Tibial artery (tissue), 4 donors: ENCODE measurements at places on chromosomes 5 and 9.

GRCh38 chr5:156356238-156356637, 29.3 kb downstream of the SGCD start:
- no peaks in the 10 kb centered on the region for H3K27me3 ChIP-seq
- H3K36me3 ChIP-seq, result no peaks in the 10 kb centered on the region
- no peak for DNase-seq
- H3K4me1 ChIP-seq, result no peaks in the 10 kb centered on the region
- no peak overlapping the region for H3K27ac ChIP-seq

DNA sequence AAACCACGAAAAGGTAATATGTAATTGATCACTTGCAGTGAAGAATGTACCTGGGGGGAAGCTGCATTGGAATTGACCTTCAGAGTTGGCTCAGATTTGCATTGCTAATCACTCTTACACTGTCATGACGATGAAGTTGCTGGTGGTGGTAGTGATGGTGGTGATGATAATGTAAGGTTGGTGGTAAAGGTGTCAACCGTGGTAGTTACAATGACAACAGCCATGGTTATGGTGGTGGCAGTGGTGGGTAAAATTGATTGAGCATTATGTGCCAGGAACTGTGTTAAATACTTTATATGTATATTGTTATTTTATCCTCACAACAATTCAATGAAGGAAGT, 282.4 kb downstream of the NR3C1 start:
- no peak overlapping the region for H3K27ac ChIP-seq
- no peak for DNase-seq
- H3K4me1 ChIP-seq, result peaks cover 12% of the 10 kb centered on the region
- no peak overlapping the region for H3K4me3 ChIP-seq
- no peaks in the 10 kb centered on the region for H3K27me3 ChIP-seq

DNA sequence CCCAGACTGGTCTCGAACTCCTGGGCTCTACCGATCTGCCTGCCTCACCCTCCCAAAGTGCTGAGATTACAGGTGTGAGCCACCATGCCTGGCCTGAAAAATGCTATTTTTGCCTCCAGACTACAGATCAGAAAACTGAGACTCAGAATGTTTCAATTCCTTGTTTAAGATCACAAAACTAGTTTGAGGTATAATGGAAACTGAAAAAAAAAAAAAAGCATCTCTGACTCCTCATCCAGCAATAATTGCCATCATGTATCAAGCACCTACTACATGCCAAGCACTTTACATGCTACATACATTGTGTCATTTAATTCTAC, 35.6 kb downstream of the PLAC8L1 start:
- no peak overlapping the region for H3K4me3 ChIP-seq
- H3K4me1 ChIP-seq, result peaks cover 9% of the 10 kb centered on the region
- no peaks in the 10 kb centered on the region for H3K27me3 ChIP-seq

DNA sequence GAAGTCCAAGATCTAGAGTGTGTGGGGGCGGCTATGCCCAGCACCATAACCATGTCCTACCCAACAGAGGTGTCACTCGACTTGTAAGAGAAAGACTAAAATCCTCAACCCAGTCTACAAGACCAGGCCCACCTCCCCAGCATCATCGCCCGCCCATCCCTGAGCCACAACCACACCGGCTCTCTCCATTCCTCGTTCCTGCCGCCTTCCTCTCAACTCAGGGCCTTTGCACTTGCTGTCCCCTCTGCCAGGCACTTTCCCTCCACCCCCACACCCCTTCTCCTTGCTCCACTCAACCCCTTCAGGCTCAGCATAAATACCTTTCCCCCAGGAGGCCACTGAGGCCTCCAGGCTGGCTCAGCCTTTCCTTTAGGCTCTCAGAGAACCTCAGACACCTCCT, 69.3 kb downstream of the PAX5 start:
- H3K27ac ChIP-seq, result no peak overlapping the region
- H3K36me3 ChIP-seq, result no peaks in the 10 kb centered on the region
- H3K4me1 ChIP-seq, result peaks cover 7% of the 10 kb centered on the region
- H3K27me3 ChIP-seq, result peaks cover 22% of the 10 kb centered on the region
- DNase-seq, result no peak

DNA sequence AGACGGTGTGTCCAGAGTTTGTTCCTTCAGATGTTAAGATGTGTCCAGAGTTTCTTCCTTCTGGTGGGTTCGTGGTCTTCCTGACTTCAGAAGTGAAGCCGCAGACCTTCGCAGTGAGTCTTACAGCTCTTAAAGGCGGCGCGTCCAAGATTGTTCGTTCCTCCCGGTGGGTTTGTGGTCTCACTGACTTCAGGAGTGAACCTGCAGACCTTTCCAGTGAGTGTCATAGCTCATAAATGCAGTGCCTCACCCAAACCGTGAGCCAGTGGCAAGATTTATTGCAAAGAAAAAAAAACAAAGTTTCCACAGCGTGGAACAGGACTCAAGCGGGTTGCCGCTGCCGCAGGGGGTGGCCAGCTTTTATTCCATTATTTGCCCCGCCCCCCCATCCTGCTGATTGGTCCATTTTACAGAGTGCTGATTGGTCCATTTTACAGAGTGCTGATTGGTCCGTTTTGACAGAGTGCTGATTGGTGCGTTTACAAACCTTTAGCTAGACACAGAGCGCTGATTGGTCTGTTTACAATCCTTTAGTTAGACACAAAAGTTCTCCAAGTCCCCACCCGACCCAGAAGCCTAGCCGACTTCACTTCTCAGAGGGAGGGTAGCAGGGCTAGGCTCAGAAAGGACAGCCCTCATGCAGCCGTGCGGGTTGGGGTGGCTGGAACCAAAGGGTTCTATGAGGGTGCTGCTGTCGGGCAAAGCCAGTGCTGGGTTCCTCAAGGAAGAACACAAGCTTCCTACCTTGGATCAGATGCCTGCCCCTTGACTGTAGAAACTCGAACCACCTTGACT, 9.1 kb upstream of the RNF130 start:
- no peaks in the 10 kb centered on the region for H3K36me3 ChIP-seq
- DNase-seq, result no peak
- H3K4me1 ChIP-seq, result no peaks in the 10 kb centered on the region

- no peaks in the 10 kb centered on the region for H3K36me3 ChIP-seq
- no peak for DNase-seq
- no peaks in the 10 kb centered on the region for H3K4me1 ChIP-seq
- no peaks in the 10 kb centered on the region for H3K27me3 ChIP-seq
- no peak overlapping the region for H3K4me3 ChIP-seq
- no peak overlapping the region for H3K27ac ChIP-seq
These were observed 5.0 kb upstream of the PPP2R2B start for GRCh38 chr5:146883511-146883910.

DNA sequence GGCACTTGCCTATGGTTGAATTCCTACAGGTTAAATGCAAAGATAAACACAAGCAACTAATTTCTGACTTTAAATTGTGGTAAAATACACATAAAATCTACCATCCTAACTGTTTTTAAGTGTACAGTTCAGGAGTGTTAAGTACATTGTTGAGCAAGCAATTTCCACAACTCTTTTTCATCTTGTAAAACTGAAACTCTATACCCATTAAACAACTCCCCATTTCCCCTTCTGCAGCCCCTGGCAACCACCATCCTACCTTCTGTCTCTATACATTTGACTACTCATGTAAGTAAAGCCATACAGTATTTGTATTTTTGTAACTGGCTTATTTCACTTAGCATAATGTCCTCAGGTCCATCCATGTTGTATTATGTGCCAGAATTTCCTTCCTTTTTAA, 38.5 kb upstream of the STX17 start:
- no peak for DNase-seq
- no peaks in the 10 kb centered on the region for H3K4me1 ChIP-seq
- no peaks in the 10 kb centered on the region for H3K27me3 ChIP-seq

DNA sequence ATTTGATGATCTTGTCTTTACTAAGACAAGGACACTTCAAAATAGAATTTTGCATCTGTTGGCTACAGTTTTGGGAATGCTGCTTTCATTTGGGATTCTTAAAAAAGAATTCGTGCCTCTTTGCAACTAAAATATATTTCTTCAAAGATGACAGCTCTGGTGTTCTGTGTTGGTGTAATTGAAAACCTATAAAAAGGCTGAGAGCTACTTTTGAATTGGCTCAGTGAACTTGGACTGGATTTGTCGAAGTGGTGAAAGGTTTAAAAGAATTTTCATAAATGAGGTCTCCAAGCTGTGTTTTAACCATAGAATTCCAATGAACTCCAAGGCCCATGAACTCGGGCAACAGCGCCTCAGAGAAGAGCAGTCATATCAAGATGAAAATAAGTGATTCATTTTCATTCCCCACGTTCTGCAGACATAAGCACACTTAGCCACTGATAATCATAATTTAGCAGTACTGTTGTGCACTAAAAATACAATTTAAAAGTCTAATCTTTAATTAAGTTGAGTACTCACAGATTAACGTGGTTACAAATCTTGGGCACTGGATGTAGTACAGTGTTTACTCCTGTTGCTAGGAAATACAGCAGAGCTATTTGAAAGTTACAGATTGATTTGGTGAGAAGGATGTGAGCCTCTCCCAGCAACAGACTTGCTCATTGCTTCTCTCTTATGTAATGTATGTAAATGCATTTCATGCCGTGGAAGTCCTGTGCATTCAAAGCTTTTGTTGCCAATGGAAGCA, 10.9 kb downstream of the SNCAIP start:
- DNase-seq, result no peak
- H3K36me3 ChIP-seq, result no peaks in the 10 kb centered on the region
- no peaks in the 10 kb centered on the region for H3K4me1 ChIP-seq
- peak overlapping the region; percentile 18 for H3K27ac ChIP-seq

- no peaks in the 10 kb centered on the region for H3K36me3 ChIP-seq
- no peak overlapping the region for H3K27ac ChIP-seq
- H3K4me3 ChIP-seq, result no peak overlapping the region
- DNase-seq, result no peak
- H3K27me3 ChIP-seq, result no peaks in the 10 kb centered on the region
- no peaks in the 10 kb centered on the region for H3K4me1 ChIP-seq
These were observed 153.5 kb downstream of the PRELID2 start for GRCh38 chr5:145681686-145682085.

- no peaks in the 10 kb centered on the region for H3K36me3 ChIP-seq
- no peaks in the 10 kb centered on the region for H3K27me3 ChIP-seq
- H3K27ac ChIP-seq, result no peak overlapping the region
- no peak for DNase-seq
- H3K4me1 ChIP-seq, result no peaks in the 10 kb centered on the region
These were observed 426.8 kb downstream of the KIAA0825 start for GRCh38 chr5:94191604-94192003.

DNA sequence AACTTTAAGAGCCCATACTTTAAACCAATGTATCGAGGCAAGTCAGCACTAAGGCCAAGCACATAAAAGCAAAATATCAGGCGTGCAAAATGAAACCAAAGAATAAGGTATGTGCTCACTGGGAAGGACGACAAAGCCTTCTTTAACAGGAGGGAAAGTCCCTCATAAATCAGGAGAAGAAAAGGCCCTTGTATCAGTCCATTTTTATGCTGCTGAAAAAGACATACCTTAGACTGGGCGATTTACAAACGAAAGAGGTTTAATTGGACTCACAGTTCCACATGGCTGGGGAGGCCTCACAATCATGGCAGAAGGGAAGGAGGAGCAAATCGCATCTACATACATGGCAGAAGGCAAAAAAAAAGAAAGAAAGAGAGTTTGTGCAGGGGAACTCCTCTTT, 68.9 kb downstream of the UBE2QL1 start:
- no peaks in the 10 kb centered on the region for H3K27me3 ChIP-seq
- no peak overlapping the region for H3K4me3 ChIP-seq
- H3K27ac ChIP-seq, result no peak overlapping the region
- no peaks in the 10 kb centered on the region for H3K36me3 ChIP-seq

DNA sequence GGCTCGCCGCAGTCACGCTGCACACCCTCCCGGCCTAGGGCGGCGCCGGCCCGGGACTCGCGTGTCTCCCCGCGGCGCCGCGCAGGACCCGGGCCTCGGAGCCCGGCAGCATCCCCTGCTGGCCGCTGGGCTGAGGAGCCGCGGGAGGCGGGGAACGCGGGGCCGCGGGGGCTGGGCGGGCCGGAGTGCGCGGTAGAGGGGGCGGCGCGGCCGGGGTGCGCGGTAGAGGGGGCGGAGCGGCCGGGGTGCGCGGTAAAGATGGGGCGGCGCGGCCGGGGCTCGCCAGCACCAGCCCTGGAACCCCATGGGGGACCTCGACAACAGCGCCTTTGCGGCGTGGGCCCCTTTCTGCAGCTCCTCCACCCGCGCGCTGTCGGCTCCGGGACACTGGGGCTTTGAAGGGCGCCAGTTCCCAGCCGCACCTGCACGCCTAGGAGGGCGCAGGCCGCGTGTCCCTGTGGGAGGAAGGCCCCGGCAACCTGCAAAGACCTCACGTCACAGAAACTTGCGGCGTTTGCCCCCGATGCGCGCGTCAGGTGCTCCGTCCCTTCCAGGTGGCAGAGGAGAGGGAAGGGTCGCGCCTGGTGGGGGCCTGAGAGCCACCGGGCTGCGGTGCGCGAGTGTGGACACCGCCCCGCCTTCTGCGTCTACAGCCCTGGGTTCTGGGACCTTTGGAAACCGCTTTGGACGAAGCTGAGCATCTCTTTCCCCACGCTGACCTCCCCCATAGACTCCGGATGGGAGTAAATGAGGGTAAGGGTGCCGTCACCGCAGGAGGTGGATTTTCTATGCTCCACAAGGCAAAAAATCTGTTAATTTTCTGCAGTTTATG, 49.6 kb downstream of the NSUN2 start:
- H3K4me3 ChIP-seq, result peak overlapping the region; percentile 38
- peaks cover 5% of the 10 kb centered on the region for H3K4me1 ChIP-seq
- H3K27ac ChIP-seq, result no peak overlapping the region
- no peaks in the 10 kb centered on the region for H3K36me3 ChIP-seq
- no peaks in the 10 kb centered on the region for H3K27me3 ChIP-seq

- no peaks in the 10 kb centered on the region for H3K36me3 ChIP-seq
- peaks cover 25% of the 10 kb centered on the region for H3K4me1 ChIP-seq
- DNase-seq, result no peak
- H3K27me3 ChIP-seq, result no peaks in the 10 kb centered on the region
These were observed 1.1 kb upstream of the ANP32B start for GRCh38 chr9:97981846-97982682.

DNA sequence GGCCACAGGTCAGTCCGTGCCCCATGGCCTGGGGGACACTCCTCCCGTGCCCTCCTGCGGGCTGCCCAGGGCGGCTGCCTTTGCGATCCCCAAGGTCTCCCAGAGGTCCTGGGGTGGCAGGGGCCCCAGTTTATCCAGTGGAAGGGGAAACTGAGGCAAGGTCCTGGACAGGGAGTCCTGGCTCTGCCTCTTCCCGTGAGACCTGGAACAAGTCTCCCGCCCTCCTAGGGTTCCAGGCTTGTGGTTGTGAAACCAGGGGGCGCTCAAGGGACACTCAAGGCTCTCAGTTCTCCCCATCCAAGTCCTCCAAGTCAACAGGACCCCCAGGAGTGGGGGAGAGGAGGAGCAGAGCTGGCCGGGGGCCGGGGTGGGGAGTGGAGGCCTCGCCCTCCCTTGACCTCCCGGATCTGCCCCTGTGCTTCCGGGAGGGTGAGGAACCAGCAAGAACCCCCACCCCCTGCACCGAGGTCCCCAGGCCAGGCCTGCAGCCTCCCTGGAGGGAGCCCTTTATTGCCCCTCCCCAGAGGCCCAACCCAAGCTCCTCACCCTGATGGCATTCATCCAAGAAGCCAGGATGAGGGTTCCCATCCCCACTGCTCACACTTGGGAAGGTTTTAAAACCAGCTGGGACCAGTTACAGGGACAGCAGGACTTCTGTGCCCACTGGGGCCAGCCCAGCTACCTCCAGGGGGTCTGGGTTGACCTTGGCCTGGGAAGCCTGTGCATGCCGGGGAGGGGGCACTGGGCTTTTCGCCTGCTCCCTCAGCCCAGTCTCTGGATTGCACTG, 24.7 kb upstream of the TMEM250 start:
- no peaks in the 10 kb centered on the region for H3K36me3 ChIP-seq
- H3K27ac ChIP-seq, result no peak overlapping the region
- DNase-seq, result no peak
- no peaks in the 10 kb centered on the region for H3K27me3 ChIP-seq
- no peaks in the 10 kb centered on the region for H3K4me1 ChIP-seq

GRCh38 chr5:124537107-124537506, 209.3 kb downstream of the ZNF608 start:
- no peak for DNase-seq
- H3K27me3 ChIP-seq, result no peaks in the 10 kb centered on the region
- H3K36me3 ChIP-seq, result no peaks in the 10 kb centered on the region
- no peak overlapping the region for H3K4me3 ChIP-seq
- H3K27ac ChIP-seq, result no peak overlapping the region
